Activated CD8-positive, alpha-beta memory T cell treated with anti-CD3 and anti-CD28 coated beads, Interleukin-2, amount 50 U/mL, for 4 hours (primary cell): ENCODE measurements at places on chromosomes 16 and 17.
A peak's percentile ranks its signal among the peaks of the same experiment; 100 is the strongest.

GRCh38 chr17:83125515-83126274 is 46.3 kb downstream of the METRNL start:
- no peak for DNase-seq

DNA sequence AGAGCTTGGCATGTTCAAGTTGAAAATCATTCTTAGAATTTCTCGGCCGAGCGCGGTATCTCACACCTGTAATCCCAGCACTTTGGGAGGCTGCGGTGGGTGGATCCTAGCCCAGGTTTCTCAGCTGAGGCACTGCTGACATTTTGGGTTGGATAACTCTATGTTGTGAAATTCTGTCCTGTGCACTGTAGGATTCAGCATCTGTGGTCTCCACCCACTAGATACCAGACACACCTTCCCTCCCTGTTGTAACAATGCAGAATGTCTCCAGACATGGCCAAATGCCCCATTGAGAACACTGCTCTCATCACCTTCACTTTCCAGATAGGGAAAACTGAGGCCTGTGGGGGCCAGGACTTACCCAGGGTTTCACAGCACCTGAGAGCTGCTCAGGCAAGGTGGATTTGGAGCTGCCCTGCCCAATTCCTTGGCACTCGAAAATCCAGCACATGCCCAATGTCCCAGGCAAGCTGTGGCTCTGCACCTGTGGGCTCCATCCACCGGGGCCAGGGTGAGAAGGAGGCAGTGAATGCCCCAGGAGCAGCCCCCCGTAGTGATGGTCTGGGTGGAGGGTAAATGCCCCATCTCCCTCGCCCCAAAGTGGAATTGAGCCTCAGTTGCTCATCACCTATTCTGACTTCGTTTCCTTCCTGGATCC is 20.2 kb upstream of the TVP23A start:
- no peak for DNase-seq

DNA sequence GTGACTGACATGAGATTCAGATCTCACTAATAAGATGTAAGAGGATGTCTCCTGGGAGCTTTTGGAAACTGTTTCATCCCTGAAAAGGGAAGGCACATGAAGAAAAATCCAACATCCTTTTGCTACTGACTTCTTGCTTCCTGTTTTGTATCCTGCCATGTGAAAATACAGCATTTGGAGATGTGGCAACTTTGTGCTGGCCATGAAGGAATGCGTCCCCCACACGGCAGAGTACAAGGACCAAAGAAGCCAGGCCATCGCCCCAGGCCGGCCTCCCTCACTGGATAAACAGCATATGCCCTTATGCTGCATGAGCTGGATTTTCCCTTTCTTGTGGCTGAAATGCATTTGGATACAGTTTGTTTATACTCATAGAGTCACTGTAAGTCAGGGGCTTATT is 5.5 kb upstream of the HASPIN start:
- DNase-seq: no peak

GRCh38 chr17:74113326-74113725 is 90.2 kb upstream of the RPL38 start:
- DNase-seq: no peak

DNA sequence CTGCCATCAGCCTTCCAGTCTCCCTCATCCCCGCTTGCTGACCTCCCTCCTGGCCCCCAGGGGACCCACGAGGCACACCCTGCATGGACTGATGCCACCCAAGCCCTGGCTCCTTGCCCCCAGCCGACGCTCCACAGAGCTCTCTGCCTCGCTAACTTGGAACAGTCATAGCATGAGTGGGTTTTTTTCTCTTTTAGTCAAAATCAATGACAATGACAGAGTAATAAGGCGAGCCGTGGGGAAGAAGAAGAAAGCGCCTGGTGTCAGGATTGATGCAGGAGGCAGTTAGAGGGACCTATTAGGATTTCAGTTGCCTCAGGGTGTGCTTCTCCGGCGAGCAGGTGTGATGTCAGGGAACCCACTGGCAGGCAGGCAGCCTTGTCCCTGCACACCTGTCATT is 176.3 kb upstream of the TNRC6C start:
- no peak for DNase-seq

DNA sequence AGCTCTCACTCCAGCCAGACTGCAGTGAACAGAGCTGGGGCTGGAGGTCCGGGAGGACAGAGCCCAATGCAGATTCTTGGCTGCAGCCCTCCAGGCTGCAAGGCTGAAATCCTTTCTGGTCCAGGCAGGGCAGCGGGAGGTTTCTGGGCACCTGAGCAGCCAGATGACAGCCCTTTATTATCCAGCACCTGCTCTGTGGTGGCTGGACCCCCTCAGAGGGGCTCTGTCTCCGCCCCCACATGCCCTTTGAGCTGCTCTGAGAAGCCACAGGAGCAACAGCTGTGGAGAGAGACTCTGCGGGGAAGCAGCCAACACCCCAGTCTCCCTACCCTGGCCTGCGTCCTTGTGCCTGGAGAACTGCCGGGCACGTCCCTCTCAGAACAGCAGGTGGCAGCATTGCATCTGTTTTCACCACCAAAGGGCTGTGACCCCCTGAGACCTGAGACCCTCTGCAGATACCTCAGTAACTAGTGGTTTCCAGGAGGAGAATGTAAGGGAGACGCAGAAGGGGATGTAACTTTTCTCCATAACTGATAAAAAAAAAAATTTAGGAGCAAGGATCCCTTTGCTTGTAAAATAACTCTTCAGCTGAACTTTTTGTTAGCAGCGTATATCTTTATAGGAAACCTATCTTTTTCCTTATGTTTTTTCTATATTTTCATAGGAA is 3.7 kb upstream of the CNP start:
- peak; percentile 73 for DNase-seq

DNA sequence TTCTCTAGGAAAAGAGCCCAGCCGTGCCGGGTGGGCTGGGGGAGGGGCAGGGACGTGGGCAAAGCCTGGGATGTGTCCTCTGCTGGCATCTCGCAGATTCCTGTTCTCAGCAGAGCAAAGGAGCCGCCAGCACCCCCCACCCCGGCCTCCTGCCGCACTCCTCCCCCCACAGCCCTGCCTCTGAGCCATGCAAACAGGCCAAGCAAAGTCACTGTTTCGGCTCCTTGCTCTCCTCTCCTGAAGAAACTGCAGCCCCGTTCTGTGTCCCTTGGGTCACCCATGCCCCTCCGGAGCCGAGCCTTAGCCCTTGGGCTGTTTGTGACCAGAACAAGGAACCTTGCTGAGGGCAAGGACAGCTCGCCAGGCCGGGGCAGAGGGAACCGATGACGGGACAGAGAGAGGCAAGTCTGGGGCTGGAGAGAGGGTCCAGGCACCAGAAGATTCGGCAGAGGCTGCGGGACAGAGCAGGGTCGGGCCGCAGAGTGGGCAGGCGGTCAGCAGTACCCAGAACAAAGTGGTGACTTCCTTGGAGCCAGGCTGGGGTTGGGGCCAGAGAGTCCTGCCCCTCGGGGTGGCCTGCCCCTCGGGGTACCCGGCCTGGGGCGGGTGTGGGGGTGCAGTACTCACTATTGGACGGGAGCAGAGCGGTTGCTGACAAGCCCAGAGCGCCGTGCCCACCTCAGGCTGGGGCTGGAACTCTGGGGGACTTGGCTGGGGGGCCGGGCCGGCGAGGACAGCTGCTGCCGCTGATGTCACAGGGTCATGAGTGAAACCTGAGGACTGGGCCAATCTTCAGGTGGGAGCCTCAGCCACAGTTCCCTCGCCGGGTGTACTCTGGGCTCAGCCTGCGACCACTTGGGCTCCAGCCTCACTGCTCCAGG is 9.2 kb upstream of the PRR29 start:
- DNase-seq: no peak

DNA sequence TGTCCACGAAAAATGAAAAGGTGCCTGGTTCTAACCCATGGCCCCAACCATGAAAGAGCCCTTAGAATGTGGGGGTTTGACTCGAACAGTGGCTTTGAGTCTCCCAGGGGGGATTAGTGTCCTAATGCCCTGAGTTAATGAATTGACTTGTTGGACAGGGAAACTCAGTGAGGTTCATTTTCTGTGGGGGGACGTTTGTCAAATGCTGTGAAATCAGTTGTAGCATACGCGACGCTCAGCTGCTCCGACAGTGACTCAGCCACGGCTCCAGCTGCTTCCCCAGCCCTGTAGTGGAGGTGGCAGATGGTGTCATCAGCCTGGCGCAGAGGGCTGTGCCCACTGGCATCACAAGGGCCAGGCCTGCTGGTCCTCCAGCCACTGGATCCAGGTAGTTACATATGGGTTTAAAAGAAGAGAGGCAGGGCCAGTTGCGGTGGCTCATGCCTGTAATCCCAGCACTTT is 3.9 kb upstream of the TMEM235 start:
- DNase-seq: no peak

GRCh38 chr16:11429123-11429522 is 83.9 kb downstream of the RMI2 start:
- DNase-seq: no peak

- DNase-seq: no peak
These were observed 275.6 kb upstream of the C16orf82 start for GRCh38 chr16:26791169-26791568.

DNA sequence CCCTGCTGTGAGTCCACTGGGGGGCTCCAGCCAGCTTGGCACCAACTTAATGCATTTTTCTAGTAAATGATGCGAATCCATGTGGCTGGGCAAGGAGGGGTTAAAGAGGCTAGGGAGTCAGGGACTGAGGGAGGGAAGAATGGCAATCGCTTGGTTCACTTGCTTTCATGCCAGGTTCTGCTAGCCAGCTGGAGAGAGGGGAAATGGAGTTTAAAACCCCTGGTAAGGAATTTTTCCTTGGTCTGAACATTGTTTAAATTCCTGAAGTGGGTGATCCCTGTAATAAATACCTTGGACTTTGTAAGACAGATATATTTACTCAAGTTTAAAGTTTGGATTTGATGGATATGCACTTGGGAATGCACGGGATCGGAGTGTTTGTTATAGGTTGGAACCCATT is 22.8 kb downstream of the ANKFN1 start:
- DNase-seq: no peak

- no peak for DNase-seq
These were observed 4.3 kb downstream of the GDE1 start for GRCh38 chr16:19517424-19518089.

DNA sequence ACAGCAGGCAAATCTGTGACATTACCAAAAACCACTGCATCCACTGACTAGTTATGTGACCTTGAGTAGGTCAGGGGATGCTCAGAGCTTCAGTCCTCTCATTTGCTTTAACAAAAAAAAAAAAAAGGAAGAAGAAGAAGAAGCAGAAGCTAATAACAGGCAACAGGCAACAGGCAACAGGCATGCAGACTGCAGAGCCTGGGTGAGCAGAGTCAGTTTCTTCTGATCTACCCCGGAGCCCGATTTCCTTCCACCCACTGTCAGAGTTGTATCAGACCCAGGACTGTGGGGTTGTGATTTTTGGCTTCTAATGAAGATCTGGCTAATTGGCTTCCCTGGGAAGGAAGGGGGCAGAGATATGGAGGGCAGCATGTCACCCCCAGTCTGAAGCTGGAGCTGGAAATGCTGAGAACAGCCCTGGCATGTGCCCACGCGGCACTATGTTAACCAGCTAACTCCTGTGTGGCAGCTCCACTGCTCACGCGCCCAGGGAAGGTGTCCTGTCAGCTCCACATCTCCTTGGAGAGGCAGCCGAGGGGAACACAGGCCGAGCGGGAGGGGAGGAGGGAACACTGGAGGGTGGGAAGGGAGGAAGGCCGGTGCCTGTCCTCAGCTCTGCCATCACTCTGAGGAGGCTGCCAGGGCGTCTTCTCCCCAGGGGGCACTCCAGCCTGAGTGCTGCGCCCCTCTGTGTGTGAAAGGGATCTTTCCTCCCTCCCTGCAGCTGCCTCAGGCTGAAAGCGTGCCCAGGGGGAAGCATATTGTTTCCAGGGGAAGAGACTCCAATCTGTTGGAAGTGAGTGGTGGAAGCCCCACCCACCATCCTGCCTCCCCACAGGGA is 17.6 kb downstream of the SRCIN1 start:
- no peak for DNase-seq

GRCh38 chr17:19677736-19678379 is 29.3 kb downstream of the ALDH3A2 start:
- DNase-seq: no peak

GRCh38 chr17:73155410-73156165 is 9.2 kb upstream of the SSTR2 start:
- DNase-seq: no peak

GRCh38 chr17:36921095-36921851 is 16.0 kb upstream of the LHX1 start:
- no peak for DNase-seq

- DNase-seq: no peak
These were observed 9.2 kb upstream of the WFIKKN1 start for GRCh38 chr16:621526-622105.

DNA sequence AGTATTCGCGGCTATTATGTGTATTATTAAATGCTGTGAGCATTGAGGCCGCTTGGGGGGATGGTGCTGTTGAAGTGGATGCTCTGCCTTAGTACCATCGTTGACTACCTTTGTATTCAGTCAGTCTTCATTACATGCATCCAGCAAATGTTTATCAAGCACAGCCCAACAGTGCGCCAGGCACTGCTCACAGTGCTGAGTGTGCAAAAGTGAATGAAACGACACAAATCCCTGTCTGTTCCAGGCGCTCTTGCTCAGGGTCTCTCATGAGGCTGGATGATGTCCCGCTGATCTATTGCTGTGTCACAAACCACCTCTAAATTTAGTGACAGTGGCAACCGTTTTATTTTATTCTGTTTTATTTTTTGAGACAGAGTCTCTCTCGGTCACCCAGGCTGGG is 53.8 kb downstream of the OTOA start:
- no peak for DNase-seq

GRCh38 chr17:33779234-33779591 is 475.9 kb upstream of the CCL2 start:
- peak; percentile 20 for DNase-seq
